ENCODE measurements at places on chromosomes 7 and 10. TPM values are rescaled to one million over a fixed set of nuclear protein-coding genes. Genes with fewer than 3 reads are reported as not detected.

GRCh38 chr7:22190736-22191135, 166.2 kb downstream of the RAPGEF5 start:
- DNase-seq: no peak

- no peak for DNase-seq
These were observed 74.1 kb downstream of the ADD3 start for GRCh38 chr10:110081911-110082310.

DNA sequence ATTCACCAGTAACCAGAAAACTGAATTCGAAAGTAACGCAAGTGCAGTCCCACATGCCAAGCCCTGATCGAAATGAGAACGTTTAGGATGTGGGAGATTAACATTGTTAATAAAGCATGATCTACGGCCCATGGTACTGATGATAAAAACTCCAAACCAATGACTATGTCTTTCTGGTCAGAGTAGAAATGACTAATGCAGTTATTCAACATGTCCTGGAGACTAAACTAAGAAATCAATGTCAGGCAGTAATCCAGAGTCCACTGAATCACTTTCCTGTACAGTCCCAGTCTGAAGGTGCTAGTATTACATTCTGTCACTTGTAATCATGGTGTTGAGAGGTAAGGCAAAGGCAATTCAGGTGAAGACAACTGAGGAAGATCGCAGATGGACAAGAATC, 14.4 kb downstream of the NPSR1 start:
- no peak for DNase-seq

Gene AKR1D1
- total RNA-seq: not detected

Gene MEOX2
- not detected for total RNA-seq

DNA sequence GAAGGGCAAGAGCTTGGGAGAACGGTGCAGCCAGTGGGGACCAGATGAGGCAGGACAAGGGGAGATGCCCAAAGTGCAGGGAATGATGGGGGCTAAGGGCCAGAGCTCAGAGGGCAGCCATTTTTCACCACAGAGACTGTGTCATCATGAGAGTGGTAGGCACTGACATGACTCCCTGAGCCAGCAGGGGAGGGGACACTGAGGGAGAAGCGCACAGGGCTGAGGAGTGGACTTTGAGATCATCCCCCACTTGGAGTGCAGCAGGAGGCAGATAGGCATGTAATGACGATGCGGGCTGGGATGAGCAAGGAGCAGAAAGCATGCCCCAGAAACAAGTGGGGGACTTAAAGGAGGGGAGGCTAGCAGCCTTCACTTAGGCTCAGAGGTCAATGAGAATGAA, 5.2 kb upstream of the SMKR1 start:
- no peak for DNase-seq

DNA sequence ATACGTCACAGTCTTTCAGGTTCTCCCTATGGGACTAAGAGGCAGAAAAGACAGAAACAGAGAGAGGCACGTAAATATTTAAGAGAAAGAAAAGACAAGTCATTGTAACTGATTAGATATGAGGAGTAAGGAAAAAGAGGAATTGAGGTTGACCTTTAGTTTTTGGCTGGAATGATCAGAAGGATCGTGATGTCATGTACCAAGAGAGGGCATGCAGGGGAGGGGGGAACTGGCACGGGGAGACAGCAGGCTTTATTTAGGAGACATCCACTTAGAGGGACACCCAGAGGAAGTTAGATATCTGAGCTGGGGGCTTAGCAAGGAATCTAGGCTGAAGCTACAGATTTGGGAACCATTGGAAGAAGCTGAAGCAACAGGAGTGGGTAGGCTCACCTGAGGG, 9.2 kb upstream of the LRRC20 start:
- no peak for DNase-seq

GRCh38 chr10:68101066-68101465, 8.2 kb upstream of the MYPN start:
- DNase-seq: no peak

GRCh38 chr7:82598958-82599357, 155.4 kb upstream of the CACNA2D1 start:
- DNase-seq: no peak

GRCh38 chr7:2433713-2434550, 30.5 kb downstream of the CHST12 start:
- DNase-seq: no peak

GRCh38 chr7:25149836-25150235, 24.8 kb upstream of the CYCS start:
- no peak for DNase-seq

Gene IPMK
- total RNA-seq: 7.1 TPM

GRCh38 chr7:97200018-97200417, 82.5 kb downstream of the SDHAF3 start:
- DNase-seq: no peak

- no peak for DNase-seq
These were observed 13.3 kb downstream of the TMEM72 start for GRCh38 chr10:44924261-44925040.

Gene GIMAP6
- total RNA-seq: 35.1 TPM

Gene KMT2C
- total RNA-seq: 55.6 TPM

- no peak for DNase-seq
These were observed 733.1 kb downstream of the PARD3 start for GRCh38 chr10:34081948-34082347.
